Osteoblast (primary cell): ENCODE measurements at places on chromosomes 7 and 10. TPM values are rescaled to one million over a fixed set of nuclear protein-coding genes. Genes with fewer than 3 reads are reported as not detected.

Gene NPC1L1
- total RNA-seq = not detected in 2 replicates

Gene LRRD1
- total RNA-seq = 0.29 and 0.36 TPM in 2 replicates

Gene PNLIPRP2
- total RNA-seq = not detected in 2 replicates

Gene RBP3
- total RNA-seq = not detected in 2 replicates

Gene C10orf95
- total RNA-seq = not detected in 2 replicates

Gene DNA2
- 5.4 and 6.5 TPM in 2 replicates for total RNA-seq

Gene MOGAT3
- total RNA-seq = not detected in 2 replicates

Gene KCNIP2
- 0.88 and 1.4 TPM in 2 replicates for total RNA-seq

DNA sequence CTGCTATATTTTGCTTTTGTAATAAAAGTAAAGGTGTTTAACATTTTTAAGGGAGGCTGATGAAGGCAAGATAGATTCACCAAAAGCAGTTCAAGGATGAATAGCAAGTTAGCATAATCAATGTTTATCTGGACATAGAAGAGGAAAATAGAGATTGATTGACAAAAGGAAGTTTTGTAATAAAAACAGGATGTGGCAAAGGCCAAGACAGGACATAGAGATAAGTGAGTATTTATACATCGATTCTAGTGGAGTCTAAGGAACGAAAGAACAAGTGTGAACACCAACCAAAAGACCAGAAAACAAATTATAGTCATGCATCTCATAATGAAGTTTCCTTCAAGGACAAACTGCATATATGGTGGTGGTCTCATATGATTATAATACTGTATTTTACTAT is 123.8 kb downstream of the CCDC71L start:
- no peak for DNase-seq

DNA sequence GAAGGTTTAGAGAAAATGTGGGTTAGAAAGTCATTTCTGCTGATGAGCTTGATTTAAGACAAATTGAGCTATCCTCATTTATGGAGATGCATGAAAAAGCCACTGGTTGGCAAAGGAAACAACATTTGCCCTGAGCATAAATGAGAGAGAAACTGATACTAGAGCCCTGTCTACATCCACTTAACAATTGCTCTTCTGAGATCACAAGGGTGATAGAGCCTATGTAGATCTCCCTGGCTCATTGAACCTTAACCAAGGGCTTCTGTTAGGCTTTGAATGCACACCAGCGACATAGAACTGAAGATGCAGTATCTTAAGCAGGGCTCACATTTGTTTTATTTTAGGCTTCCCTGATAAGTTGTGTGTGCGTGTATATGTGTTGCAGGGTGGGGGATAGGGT is 35.0 kb downstream of the GPR141 start:
- no peak for DNase-seq

- DNase-seq = no peak
These were observed 59.8 kb downstream of the SLC16A12 start for GRCh38 chr10:89475591-89475998.

DNA sequence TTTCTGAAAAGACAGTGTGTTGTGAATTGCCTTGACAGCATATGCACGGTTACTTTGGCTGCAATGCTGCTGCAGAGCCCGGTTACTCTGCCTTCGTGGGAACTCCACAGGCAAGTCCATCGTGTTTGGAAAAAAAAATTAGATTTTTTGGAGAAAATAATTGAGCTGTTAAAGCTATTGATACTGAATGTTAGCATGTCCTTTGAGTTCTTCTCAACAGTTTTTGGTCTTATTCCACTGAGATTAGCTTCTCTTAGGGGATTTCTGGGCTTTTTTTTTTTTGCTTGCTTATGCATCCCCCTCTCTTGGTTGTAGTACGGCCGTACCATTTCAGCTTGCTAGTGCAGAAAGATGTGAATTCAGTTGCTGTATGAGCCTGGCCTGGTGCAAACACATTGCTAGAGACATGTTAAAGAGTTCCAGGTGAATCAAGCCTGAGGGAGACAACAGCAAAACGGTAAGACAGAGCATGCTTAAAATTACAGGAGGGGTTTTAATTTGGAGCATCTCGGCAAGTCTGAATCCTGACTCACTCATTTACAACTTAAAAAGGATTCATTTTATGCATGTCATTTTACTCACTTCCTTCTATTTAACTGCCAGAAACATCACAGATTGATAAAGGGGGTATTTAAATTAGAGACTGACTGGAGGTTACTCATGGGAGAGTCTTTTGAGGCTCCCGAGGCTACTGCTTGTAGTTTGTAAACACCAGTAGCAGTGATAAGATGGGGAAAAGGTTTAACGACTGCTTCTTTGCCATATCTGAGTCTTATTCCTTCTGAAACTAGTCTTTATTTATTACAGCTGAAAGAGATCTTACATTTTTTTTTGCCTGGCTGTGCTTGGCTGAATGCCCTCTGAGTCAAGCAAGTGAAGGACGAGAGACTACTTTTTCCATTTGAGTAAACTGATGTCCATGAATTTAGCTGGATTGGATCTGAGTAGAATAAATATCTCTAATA is 113.7 kb downstream of the CDK14 start:
- DNase-seq = no peak

- no peak for DNase-seq
These were observed 793.4 kb downstream of the NRG3 start for GRCh38 chr10:82668221-82668895.

GRCh38 chr7:81691199-81691821 is 78.5 kb downstream of the HGF start:
- no peak for DNase-seq

DNA sequence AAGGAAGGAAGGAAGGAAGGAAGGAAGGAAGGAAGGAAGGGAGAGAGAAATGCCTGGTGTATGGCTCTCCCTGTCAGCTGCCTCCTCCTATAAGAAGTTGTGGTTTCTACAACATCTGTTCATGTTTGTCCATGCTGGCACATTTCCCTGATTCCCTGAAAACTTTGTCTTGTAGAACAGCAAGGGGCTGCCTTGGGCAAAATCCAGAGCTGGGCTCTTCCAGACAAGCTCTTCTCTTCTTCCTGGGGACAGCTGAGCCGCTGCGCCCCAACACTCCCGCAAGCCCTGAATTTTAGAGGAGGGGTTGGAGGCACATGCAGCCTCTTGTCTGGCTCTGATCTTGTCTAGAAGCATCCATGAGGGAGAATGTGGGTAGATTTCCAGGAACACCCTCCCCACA is 282.0 kb upstream of the ADARB2 start:
- DNase-seq = no peak

GRCh38 chr7:40804477-40805215 is 669.8 kb downstream of the SUGCT start:
- DNase-seq = no peak

GRCh38 chr10:28777911-28778310 is 100.6 kb downstream of the BAMBI start:
- no peak for DNase-seq

GRCh38 chr7:49119706-49120105 is 195.4 kb downstream of the CDC14C start:
- DNase-seq = no peak

GRCh38 chr7:95553939-95554338 is 42.4 kb downstream of the PDK4 start:
- DNase-seq = no peak

GRCh38 chr7:106641416-106641815 is 19.5 kb downstream of the CCDC71L start:
- no peak for DNase-seq

GRCh38 chr10:21732067-21732772 is 198.2 kb downstream of the MLLT10 start:
- no peak for DNase-seq

- DNase-seq = no peak
These were observed 158.1 kb upstream of the CHST15 start for GRCh38 chr10:124251317-124252065.

DNA sequence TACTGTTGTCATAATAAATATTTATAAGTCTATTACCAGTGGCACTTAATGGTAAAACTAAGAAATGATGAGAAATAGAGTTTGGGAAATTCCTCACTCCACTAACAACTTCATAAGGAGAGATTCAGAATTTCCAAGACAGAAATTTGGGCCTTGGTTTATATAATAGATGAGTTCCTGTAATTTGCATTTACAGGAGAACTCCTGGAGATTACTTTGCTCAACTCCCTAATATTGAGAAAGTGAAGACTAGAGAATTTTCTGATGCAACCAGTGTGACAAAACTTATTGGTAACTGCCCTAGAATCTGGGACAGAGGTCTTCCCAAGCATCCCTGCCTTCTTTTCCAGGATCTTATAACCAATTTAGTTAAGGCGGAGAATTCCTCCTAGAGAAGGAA is 49.1 kb upstream of the GSAP start:
- no peak for DNase-seq
